ENCODE measurements at places on chromosomes 6 and 20.

GRCh38 chr6:105111105-105111504 lies 68.7 kb downstream of the POPDC3 start:
- no peak for DNase-seq

GRCh38 chr6:11341867-11342266 lies 109.4 kb upstream of the NEDD9 start:
- no peak for DNase-seq

GRCh38 chr20:57837208-57838035 lies 127.6 kb upstream of the PMEPA1 start:
- no peak for DNase-seq

DNA sequence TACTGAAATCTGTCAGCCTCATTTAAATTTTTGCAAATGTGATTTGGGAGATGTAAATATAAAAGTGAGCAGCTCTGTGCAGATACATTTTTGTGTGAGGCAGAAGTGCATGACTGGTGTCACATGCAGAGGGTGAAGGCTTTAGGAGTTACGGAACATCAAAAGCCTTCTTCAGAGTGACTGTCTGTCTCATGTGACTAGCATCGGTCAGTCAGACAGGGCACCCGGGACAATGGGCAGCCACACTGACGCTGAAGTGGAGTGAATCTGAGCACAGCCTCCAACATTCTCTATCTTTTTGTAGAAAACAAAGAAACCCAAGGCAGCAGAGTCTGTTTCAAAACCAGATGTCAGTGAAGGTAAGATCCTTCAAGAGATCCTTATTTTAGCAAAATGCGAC lies 7.9 kb upstream of the FAM209A start:
- DNase-seq, result no peak

- DNase-seq, result no peak
Observed at GRCh38 chr6:6225885-6226529, 94.5 kb downstream of the F13A1 start.

- DNase-seq, result no peak
Observed at GRCh38 chr20:53032478-53032932, 60.3 kb downstream of the TSHZ2 start.

DNA sequence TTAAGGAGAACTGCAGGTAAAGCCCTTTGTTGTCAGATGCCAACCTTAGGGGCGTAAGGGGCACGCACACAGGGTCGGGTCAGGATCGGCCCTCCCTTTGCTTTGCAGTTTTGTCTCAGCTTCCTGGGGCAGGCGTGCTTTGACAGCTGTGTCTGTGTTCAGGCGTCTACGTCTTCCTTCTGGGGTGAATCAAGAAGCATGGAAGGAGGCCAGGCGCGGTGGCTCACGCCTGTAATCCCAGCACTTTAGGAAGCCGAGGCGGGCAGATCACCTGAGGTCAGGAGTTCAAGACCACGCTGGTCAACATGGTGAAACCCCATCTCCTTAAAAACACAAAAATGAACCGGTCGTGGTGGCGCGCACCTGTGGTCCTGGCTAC lies 1.3 kb downstream of the ZGPAT start:
- DNase-seq, result no peak

GRCh38 chr20:53210041-53210440 lies 237.9 kb downstream of the TSHZ2 start:
- DNase-seq, result no peak

DNA sequence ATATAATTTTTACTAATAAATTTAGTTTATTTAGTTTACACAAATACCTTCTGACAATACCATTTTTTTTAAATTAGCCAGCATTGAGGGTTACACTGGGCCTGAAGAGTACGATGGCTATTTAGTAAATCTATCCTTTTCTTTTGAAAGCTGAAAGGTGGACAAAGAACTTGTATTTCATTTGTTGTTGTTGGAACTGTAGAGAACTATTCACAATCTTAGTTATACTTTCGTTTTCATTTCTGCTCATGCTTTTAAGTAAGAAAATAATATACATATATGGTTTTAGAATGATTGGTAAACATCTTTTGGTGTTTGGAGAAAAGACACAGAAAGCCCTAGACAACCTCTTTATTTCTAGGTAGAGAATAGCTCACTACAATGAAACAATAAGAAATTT lies 165.3 kb upstream of the FAM83B start:
- no peak for DNase-seq

DNA sequence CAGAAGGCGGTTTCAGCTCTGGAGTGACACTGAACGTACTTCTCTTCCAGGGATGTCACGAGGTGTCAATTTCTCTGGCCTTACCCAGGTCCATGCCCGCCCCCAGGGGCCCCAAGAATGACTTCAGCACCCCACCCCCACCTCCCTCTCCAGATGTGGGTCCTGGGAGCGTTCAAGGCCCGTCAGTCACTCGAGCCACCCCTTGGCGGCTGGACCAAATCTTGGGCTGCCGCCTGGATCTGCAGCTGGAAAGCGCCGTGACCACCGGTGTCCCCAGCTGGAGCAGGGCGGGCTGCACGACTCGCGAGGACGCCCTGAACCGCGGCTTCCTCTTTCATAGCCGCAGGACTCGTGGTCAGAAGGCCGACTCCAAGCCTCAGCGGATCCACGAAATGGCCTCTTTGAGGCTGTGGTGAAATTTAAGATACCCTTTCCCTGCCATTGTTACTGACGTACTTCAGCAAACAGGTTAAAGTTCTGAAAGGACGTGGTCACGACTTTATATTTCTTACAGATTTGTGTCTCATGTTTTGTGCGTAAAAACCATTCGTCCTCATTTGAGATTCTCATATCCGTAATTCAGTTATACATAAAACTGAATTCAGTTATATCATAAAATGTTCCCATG lies 29.3 kb downstream of the TRIM38 start:
- no peak for DNase-seq

DNA sequence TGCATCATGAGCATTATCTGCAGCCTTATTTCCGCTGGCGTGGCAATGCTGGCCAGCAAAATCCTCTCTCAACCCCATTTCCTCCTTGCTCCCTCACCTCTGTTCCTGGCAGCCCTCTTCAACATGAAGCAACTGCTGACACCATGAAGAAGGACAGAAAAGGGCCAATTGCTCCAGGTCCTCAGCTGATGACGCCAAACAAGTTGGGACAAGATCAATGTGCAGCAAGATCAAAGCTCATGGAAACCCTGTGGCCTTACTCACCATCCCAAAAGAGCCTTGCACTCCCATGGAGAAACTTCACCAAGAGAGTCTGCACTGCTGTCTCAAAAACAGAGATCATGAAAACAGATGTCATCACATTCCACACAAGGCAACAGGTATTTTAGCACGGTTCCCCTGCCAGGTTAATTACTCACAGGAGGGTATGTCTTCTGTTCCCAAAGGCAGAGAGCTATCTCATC lies 7.4 kb downstream of the GFOD1 start:
- no peak for DNase-seq

- DNase-seq, result no peak
Observed at GRCh38 chr6:13194852-13195251, 133.5 kb downstream of the TBC1D7 start.

DNA sequence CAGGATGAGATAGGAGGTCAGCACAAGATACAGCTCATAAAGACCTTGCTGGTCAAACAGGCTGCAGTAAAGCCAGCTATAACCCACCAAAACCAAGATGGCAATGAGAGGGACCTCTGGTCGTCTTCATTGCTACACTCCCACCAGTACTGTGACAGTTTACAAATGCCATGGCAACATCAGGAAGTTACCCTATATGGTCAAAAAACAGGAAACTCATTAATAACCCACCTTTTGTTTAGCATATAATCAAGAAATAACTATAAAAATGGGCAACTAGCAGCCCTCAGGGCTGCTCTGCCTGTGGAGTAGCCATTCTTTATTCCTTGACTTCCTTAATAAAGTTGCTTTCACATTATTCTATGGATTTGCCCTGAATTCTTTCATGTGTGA lies 30.9 kb downstream of the SLC22A2 start:
- no peak for DNase-seq

- DNase-seq, result no peak
Observed at GRCh38 chr6:87738000-87738399, 36.0 kb upstream of the AKIRIN2 start.

DNA sequence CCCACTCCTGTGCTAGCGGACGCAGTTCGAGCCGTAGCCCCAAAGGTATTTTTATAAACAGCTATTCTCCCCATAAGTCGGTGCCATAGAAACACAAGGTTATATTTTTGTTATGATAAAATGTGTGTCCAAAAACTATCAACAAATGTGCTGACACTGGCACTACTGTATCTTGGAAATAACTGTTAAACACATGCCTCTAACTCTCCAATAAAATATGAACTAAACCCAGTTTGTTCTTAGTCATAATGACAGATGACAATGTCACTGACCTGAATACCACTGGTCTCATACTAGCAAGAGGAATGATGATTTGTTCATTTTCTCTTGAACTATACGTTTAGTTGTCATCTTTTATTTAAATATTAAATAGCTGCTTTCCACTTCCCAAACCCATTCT lies 51.4 kb upstream of the NUP153 start:
- no peak for DNase-seq

- DNase-seq, result no peak
Observed at GRCh38 chr6:120700001-120700400, 634.3 kb downstream of the TBC1D32 start.

DNA sequence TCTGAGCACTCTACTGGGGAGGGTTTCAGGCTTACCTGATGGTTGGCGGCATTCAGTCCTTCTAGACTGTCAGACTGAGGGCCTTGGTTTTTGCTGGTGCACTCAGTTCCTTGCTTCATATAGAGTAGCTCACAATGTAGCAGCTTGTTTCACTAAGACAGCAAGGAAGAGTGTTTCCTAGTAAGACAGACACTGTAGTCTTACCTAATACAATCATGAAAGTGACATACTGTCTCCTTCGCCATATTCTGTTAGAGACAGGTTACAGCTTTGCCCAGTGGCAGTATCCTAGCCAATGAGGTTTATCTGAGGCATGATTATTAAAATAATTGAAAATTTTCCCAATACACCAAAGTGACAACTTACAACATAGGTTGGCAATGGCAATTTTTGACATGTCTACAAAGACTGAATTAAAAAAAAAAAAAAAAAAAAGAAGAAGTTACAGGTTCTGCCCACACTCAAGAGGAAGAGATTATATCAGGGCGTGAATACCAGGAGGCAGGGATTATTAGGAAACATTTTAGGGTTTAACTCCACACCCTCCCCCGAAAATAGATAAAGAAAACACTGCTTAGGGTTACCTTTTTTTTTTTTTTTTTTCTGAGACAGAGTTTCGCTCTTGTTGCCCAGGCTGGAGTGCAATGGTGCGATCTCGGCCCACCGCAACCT lies 66.8 kb downstream of the SCAND1 start:
- no peak for DNase-seq

- no peak for DNase-seq
Observed at GRCh38 chr20:32036716-32037485, 15.1 kb upstream of the HCK start.

- no peak for DNase-seq
Observed at GRCh38 chr6:8434727-8435092, 635 bp downstream of the SLC35B3 start.

DNA sequence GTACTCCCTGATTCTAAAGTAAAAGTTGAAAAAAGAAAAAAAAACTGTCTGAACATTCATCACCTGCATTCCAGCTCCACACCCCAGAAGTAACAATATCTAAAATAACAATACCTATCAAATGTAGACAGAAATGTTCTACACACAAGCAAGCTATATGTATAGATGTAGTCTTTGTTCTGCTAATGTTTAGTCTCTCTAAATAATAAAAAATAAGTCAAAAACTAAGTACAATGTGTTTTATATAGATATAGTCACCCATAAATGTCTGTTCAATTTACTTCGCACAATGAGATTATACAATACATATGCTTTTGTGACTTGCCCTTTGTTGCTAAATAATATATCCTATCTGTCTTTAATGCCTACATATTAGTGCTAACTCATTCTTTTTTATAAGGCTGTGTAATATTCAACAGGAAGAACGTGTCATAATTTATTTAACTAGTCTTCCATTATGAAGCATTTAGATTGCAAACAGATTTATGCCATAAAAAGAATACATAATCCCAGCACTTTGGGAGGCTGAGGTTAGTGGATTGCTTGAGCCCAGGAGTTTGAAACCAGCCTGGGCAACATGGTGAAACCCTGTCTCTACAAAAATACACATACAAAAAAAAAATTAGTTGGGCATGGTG lies 216.2 kb upstream of the ZNF217 start:
- DNase-seq, result no peak

DNA sequence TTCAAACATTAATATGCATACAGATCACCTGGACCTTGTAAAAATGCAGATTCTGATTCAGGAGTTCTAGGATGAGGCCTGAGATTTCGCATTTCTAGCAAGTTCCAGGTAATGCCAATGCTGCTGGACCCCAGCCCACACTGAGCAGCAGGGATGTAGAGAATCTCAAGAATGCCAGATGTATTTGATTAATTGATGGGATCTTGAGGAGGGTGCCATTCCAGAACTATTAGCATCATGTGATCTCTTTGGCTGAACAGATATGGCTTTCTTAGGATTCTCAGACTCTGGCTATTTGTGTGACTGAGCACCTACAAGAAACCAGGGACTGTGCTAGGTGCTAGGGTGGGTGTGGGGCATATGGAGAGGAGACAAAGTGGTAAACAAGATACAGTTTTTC lies 16.5 kb upstream of the SNX3 start:
- DNase-seq, result no peak

DNA sequence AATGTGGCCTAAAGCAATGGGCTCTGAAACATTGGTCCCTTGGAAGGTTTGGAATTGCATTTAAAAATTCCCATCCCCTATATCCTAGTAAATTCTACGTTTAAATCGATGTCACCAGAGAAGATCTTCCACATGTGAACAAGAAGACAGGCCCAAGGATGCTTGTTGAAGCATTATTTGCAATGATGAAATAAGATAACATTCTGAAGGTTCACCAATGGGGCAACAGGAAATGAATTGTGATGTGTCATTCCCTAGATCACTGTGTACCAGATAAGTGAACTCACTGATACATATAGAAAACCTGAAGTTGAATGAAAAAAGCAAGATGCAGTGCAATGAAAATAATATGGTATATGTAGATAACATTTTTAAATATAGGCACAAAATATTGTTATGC lies 464.3 kb upstream of the BTBD3 start:
- DNase-seq, result no peak

DNA sequence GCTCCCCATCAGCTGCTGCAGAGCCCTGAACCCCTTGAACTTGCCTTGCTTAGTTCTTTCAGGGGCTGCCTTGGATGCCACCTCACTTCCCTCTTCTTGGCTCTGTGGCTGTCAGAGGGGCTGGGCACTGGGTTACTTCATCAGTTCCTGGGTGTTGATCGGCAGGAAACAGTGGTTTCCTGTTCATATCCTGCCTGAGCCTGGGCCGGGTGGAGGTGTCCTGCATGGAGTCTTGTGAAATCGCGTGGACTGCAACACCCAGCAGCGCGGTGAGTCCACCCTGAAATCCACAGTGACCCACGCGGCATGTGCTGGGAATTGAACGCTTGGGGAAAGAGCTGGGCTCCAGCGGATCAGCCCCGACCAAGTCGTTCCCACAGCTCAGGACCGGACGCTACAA lies 97.5 kb downstream of the CDH26 start:
- no peak for DNase-seq

DNA sequence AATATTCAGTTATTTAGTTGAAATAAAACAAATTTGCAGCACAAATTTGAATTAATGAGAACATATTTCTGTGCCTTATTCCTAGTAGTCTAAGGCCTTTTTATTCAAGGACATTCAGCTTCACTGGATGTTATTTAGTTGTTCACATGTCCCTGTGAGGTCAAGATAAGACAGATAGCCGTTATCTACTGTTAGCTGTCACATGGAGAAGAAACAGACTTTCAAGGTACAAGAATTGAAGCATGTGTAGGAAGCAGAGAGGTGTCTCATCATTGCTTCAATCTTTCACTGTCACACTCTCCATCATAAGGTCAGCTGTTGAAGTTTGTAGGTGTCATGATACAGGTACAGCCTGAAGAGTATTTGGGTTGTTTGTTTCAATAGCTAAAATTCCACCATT lies 112.9 kb upstream of the JAG1 start:
- DNase-seq, result no peak

All from stimulated activated CD4-positive, alpha-beta T cell treated with anti-CD3 and anti-CD28 coated beads, Interleukin-1b, Interleukin-23, amount 100 ng/mL, for 1 hour (primary cell).